ENCODE measurements at places on chromosomes 1 and 21.

GRCh38 chr1:21331752-21332478 lies 41.7 kb upstream of the ECE1 start:
- DNase-seq: no peak

- DNase-seq: no peak
Observed at GRCh38 chr1:27388337-27389005, 4.0 kb upstream of the GPR3 start.

DNA sequence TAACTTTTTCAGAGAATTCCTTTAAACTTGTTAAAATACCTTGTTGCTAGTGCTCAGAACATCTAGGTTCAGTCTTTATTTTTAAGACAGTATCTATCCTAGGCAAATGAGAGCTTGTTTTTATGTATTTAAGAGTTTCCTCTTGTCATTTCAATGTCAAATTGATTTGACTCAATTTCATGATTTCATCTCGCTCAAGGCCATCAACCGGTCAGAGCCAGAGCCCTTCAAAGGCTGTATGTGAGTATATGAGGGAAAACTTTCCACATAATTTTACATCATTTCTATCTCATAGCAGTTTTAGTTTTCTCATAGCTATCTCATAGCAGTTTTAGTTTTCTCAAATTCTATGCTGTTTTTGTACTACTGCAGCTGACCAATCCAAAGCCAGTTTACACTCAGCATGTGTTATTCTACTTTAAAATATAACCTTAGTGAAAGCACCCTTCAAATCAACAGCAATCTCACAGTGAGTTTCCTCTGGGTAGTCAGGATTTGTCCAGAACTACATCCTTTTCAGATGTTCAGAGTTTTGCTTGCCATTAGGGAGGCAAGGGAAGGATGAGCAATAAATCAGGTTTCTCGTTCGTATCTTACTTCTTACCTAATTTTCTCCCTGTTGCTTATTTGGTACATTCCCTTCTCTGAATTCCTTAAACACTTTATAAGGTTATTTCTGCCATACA lies 12.7 kb downstream of the HNRNPU start:
- DNase-seq: no peak

- DNase-seq: no peak
Observed at GRCh38 chr1:55546553-55546952, 331.4 kb upstream of the USP24 start.

DNA sequence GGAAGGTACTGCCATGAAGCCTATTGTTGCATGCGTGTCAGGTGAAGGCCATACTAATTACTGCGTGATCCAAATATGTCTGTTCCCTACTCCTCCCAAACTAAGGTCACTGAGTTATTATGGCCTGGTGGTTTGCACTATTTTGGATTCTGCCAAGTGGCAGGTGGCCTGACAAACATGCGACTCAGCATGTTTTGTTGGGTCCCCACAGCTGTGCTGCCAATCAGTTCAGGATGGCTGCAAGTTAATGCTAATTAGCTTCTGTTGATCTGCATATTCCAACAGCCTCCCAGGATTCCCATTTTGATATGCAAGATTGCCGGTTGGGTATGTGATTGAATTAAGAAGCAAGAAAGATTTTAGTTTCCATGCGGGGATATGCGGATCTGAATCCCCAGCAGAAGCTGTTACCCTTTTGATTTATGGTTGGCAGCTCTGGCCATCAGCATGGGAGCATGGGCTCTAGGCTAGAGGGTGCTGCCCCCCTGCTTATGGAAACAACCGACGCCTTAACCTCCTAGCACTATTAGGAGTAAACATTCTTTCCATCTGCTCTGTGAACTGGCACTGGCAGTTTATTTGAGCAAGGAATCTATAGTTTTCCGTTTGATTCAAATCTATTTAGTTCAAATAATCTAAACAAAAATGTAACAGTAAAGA lies 429.8 kb upstream of the C1orf87 start:
- DNase-seq: no peak

DNA sequence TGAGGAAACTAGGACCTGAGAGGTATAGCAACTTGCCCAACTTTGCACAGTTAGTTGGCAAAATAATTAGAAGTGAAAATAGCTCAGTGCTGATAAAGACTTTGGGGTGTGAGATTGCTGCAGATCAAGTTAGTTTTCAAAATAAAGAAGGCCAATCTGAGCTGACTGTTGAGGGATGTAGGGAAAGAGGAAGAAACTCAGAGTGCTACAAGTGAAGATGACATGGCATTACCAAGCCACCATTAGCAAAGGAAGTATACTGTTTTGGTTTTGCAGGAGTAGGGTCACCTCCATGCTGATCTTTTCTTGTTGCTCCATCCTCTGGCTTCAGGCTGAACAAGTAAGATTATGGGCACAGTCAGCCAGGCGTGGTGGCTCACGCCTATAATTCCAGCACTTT lies 78.7 kb upstream of the ADAM30 start:
- no peak for DNase-seq

GRCh38 chr1:18673976-18674375 lies 43.3 kb downstream of the PAX7 start:
- no peak for DNase-seq

DNA sequence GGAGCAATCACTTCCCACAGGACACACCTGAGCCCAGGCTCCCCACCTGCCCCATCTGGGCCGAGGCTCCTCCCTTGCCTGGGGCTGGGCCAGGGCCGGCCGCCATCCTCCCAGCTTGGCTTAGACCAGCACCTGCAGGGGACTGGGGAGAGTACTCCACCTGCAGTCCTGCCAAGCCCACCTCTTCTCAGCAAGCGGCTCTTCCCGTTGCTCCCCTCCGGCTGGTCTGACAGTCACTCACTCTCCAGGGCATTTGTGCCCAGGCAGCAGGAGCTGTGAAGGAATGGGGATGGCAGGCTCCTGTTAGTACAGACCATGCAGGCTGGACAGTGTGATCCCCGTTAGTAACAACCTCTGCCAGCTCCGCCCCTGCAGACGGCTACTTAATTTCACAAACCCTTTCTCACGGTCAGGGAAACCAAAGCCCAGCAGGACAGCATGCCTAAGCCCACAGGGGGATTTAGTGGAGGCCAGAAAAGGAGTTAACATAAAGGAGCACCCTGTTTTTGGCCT lies at the start of gene FYB2:
TSS of gene FYB2 (minus strand) at position 18 of the 513 bp plus-strand sequence. CDS start 114 bp downstream, outside the sequence.
- DNase-seq: no peak

GRCh38 chr1:214550857-214551435 lies 456 bp downstream of the PTPN14 start:
- DNase-seq: no peak

DNA sequence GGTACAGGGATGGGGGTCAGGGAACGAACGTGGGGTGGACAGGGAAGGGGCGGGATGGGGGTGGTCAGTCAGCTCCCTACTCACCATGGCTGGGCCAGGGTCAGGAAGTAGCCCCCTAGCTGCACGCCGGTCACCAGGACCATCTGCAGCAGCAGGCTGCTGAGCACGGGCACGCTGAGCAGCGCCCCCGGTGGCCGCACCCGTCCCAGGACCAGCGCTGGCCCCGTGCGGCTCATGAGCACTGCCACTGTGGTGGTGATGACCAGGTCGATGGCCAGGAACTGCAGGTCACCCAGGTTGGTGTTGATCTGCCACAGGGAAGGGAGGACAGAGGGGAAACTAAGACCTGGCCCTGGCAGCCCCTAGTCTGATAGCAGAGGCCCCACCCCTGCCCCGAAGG lies 6.5 kb upstream of the MFAP2 start:
- no peak for DNase-seq

DNA sequence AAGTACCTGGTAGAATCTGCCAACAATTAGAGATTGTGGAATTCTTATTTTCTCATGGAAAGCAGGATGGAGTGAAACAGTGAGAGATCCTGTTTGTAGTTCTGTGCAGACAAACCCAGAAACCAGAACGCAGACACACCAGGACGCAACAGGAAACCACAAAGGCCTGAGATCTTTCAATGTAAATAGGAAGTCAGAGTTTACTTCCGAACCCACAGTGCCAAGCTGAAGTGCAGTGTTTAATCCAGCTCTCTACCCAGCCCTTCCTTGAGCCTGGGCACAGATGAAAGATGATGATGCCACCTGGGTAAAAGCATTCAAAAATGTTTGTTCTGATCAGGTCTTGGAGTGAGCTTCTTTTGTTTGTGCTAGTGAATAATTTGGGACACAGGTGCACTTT lies 244.2 kb upstream of the HOOK1 start:
- no peak for DNase-seq

- no peak for DNase-seq
Observed at GRCh38 chr1:175043824-175044223, 20.6 kb upstream of the MRPS14 start.

All from fibroblast of gingiva (primary cell).